ENCODE measurements at places on chromosomes 2 and 18. TPM values are rescaled to one million over a fixed set of nuclear protein-coding genes. Genes with fewer than 3 reads are reported as not detected.

REG3A gene
- polyA plus RNA-seq, result not detected

GBX2 gene
- not detected for polyA plus RNA-seq

ZNF521 gene
- polyA plus RNA-seq, result 1.8 TPM

SERPINB5 gene
- polyA plus RNA-seq, result 0.03 TPM

RPS27A gene
- polyA plus RNA-seq, result 1,630 TPM

DUSP19 gene
- 3.9 TPM for polyA plus RNA-seq

ALPP gene
- not detected for polyA plus RNA-seq

All from psoas muscle (tissue), 8 donors.